Activated T-cell treated with anti-CD3 and anti-CD28 coated beads for 1 hour (primary cell): ENCODE measurements at places on chromosomes 4 and X.

DNA sequence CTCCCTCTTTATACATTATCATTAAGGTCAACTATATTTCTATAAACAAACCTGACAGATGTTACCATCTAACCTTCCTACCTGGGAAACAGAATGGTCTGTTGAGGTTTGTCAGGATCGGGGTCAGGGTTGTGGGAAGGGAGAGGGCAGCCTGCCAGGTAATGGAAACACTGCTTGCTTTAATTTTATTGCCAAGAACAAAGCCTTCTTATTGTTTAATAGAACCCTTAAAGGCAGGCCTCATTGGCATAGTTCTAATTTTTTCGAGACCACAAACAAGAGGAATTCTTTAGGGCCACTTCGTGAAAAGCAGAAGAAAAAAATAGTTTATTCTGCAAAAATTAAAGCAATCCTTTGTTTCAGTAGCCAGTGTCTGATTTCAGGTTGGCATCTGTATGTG lies 113.2 kb downstream of the MID1 start:
- DNase-seq = no peak

- DNase-seq = no peak
Observed at GRCh38 chrX:23945206-23945605, 37.4 kb downstream of the CXorf58 start.

DNA sequence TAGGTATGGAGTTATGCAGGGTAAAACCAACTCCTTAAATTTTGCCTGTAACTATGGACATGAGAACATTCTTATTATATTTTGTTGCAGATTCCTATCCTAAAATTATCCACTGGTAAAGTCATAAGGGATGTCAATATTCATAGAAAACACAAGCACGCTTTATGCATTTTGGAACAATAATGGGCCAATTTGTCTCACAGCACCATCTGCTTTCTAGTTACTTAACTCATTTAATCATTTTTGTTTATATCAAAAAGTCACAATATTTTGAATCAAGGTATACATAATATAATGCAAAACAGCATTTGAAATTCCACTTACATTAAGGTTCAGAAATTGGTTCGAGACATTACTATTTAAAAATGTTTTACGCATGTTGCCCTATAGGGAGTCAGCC lies 203.0 kb downstream of the GABRG1 start:
- no peak for DNase-seq

DNA sequence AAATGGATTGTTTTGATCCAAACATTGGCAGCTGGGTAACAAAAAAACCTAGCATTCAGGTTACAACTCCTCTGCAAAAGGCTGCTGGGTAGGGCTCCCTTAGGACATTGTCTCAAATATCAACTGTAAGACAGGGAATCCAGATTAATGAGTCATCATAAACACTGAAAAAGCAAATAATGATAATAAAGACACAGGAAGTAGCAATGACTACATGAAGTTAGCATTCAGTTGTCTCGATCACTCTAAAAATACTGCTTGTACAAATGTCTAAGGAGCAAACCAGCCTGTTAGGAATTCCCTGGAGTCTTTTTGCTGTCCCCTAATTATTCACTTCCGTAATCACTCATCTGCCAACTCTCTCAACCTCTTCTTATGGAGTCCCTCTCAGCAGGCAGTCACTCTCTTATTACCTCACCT lies 259.2 kb downstream of the GPC3 start:
- no peak for DNase-seq

- DNase-seq = no peak
Observed at GRCh38 chrX:154040863-154041262, 21.2 kb upstream of the IRAK1 start.

DNA sequence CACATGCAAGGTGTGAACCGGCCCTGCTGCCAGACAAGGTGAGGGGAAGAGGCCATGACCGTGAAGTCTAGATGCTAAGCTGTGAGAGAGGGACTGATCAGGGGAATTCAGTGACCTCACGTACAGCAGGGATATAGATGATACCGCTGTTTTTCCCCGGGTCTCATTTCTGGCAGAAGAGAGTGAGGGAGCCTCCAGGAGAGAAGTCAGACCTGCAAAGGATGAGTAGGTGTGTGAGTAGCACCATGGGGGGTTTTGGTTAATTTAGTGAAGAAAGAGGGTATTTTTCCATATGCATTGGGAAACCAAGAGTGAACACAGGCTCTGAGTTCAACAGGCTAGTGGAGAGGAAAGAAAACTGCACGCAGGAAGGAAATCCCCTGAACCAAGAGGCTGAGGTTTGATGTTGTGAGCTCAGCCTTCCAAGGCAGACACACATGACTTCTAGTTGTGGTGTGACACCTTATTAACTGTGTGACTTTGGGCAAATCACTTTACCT lies 127.6 kb upstream of the GATB start:
- no peak for DNase-seq

DNA sequence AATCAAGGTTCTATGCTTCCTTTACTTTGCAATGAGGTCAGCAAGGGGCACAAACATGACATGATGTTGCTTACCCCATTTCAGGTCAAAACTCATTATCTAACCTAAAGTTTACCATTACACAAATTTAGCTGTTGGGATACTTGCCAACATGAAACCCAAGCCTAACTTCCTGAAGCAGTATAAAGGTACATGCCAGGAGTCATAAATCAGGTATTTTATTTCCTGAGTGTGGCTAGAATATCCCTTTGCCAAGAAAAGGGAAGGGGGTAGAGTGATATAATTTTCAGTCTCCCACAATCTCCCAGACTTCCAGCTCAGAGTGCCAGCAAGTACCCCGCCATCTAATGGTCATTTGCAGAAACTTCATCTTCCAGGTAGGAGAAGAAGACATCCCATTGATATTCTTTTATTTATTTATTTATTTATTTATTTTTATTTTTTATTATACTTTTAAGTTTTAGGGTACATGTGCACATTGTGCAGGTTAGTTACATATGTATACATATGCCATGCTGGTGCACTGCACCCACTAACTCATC lies 136.6 kb downstream of the NEXMIF start:
- DNase-seq = no peak

GRCh38 chrX:13013363-13014110 lies 30.9 kb downstream of the FAM9C start:
- DNase-seq = no peak

- DNase-seq = no peak
Observed at GRCh38 chr4:122017296-122017695, 65.4 kb upstream of the TRPC3 start.

DNA sequence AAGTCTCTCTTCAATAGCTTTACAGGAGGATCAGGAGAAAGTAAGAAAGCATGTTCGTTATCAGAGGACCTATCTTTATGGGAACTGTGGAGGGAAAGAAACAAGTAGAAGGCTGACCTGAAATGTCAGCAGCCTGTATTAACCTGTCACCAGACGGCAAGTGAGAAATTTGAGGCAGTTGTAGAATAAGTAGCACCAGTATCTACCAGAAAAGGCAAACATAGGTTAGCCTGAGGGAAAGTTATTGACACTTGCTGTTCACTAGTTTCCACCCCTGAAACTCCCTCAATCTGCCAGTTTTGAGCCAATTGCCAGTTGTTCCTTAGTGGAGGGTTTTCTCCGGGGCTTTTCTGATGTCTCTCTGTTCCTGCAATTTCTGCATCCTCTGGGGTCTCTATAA lies 36.4 kb downstream of the ZNF81 start:
- no peak for DNase-seq

- DNase-seq = no peak
Observed at GRCh38 chr4:80592950-80593349, 257.4 kb downstream of the CFAP299 start.

DNA sequence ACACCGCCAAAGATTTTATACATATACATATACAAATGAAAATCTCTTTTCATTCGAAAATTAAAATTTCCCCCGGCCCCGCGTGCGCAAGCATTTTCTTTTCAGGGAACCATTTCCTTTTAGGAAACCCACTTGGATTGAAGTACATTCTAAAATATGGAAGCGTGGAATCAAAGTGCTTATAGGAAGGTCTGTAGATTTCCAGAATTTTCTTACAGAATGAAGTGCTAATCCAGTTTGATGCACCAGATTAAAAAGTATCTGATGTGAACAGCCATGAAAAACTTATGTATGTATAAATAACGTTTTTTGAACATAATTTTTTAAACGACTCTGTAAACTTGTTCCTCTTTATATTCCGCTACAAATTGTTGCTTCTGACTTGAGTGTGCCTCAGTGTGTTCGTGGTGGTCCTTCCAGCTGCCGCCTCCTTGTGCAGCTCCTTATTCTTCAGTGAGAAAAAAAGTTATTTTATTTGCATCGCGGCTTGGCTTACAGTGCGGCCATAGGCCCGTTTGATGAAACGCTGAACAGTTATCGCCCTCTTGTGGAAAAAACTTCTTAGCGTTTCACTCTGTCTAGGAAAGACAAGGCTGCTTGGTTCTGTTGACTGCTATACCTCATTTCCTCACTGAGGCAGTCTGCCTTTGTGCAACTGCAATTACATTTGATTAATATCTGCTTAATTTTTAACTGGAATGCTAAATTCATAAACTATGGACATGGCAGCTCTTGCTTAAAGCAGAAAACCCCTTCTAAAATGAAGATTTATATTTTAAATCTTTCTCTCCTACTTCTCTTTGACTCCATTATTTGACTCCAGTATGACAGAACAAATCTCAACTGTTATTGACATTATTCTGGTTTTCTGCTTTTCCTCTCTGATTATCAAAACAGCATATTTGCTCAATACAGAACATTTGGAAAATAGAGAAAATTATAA lies 4.7 kb upstream of the NKX6-1 start:
- DNase-seq = no peak

- no peak for DNase-seq
Observed at GRCh38 chrX:132716006-132716405, 227.2 kb upstream of the MBNL3 start.

- DNase-seq = no peak
Observed at GRCh38 chr4:174053895-174054294, 229.6 kb downstream of the FBXO8 start.

DNA sequence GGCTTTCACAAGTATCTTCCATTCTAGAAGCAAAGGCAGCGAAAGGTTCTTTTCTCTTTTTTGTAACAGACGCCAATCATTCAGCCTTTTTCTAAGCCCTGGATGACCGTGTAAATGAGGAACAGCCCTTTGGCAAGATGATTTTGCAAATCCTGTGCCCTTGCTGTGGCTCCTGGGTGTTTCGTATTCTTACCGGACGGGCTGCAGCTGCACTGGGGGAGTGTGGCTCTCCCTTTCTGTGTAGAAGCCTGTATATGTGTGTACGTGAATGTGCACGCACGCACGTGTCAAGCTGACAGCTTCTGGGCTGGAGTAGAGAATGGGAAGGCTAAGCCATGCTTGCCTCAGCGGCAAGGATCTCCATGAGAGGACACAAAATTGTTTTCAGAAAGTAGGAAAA lies 8.2 kb downstream of the GRPEL1 start:
- no peak for DNase-seq

- no peak for DNase-seq
Observed at GRCh38 chr4:10521424-10521823, 64.2 kb upstream of the ZNF518B start.

- no peak for DNase-seq
Observed at GRCh38 chr4:175238827-175239517, 320.8 kb downstream of the ADAM29 start.

DNA sequence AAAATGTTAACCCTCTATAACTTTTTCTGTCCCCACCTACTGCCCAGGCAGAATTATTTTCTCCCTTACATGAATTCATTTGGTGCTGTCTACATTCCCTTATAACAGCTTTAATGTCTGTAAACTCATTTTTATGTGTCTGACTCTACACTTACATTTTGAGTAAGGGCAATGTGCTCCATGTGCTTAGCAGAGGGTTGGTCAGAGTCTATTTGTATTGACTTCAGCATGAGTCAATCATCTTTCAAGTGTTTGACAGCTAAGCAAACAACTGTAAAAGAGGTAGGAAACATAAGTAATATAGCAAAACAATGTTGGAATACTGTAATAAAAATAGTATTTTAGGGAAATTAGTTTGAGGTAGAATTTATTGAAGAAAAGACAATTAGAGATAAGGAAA lies 6.3 kb downstream of the IL15 start:
- DNase-seq = no peak

GRCh38 chr4:80026100-80026499 lies 46.9 kb downstream of the ANTXR2 start:
- DNase-seq = no peak

- no peak for DNase-seq
Observed at GRCh38 chr4:5515646-5516045, 192.7 kb downstream of the EVC2 start.

- DNase-seq = no peak
Observed at GRCh38 chr4:85780664-85781063, 305.7 kb downstream of the ARHGAP24 start.

DNA sequence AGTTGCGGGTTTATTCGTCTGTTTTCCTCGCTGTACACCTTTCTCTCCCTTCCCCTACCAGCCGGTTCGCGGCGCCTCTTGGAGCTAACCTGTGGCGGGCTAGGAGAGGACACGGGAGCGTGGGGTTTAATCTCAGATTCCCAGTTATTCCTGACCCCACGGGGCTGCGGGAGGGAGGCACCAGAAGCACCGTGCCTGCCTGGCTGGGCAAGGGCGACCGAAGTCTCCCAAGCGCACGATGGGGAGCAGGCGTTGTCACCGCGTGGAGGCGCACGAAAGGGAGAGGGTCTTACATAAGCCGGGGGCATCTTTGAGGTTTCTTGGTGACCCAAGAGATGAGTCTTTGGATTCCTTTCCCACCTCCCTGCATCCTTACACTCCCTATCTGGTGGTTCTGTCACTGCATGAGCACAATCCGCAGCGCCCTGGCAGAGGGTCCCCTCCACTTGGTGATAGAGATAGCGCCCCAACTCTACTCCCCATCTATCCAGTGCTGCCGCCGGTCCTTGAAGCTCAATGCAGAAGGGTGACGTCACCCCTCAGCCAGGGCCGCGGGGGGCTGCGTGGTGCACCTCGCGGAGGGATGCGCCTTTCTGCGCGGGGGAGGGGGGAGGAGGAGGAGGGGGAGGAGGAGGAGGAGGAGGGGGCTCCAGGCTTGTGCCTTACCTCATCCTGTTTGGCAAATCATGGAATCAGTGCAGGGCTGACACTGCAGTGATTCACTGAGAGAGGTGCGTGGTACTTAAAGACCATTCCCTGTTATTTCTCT lies 793 bp downstream of the TSPAN7 start:
- DNase-seq = no peak

DNA sequence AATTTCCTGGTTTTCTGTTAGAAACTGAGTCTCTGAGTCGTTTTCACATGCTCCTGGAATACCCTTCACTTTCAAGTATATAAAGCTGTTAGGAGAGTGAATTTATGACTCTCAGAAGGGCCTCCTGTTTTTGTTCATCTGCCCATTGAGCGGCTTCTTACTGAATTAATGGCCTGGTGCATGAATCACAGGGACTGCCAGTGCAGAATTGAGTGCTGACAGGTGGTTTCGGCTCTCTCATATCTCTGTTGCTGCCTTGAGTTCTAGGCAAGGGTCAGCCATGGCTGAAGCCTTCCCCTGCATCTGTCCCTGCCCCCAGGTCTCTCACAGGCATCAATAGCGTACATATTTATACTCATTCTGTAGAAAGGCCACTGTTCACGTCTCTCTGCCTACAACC lies 22.7 kb upstream of the SEPSECS start:
- DNase-seq = no peak

DNA sequence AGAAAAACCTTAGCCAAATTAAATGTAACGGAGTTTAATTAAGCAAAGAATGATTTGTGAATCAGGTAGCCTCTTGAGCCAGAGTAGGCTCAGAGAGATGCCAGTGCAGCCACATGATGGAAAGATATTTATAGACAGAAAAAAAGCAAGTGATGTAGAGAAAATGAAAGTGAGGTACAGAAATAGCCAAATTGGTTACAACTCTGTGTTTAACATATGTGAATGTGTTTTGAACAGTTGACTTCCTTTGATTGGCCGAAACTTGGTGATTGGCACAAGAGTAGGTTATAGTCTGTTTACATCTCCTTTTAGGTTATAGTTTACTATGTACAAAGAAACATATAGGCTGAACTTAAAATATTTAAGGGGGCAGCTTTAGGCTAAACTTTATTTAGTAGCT lies 459.9 kb upstream of the BOD1L1 start:
- DNase-seq = no peak
